Activated naive CD4-positive, alpha-beta T cell treated with anti-CD3 and anti-CD28 coated beads, Interleukin-2, amount 10 ng/mL, durations not matched to agents 7 days and 5 days (primary cell): ENCODE measurements at places on chromosomes 5 and 9.

GRCh38 chr9:134247918-134248631 lies 78.2 kb upstream of the RXRA start:
- DNase-seq, result no peak

GRCh38 chr9:17631396-17631795 lies 52.5 kb downstream of the SH3GL2 start:
- DNase-seq, result no peak

DNA sequence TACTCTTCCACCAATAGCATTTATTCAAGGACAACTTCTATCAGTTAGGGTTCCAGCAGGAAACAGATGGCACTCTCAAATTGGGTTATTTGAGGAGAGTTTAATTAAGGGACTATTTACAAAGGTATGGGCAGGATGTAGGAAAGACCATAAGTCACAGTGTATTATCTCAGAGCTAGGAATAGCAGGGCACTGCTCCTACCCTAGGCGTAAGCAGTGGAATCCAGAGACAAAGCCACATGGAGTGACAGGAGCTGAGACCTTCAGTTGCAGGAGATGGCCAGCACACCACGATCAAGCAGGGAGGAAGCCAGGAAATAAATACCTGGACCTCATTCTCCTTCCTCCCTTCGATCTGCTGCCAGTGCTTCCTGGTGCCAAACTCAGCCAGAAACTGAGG lies 274.9 kb upstream of the SLC30A5 start:
- no peak for DNase-seq

DNA sequence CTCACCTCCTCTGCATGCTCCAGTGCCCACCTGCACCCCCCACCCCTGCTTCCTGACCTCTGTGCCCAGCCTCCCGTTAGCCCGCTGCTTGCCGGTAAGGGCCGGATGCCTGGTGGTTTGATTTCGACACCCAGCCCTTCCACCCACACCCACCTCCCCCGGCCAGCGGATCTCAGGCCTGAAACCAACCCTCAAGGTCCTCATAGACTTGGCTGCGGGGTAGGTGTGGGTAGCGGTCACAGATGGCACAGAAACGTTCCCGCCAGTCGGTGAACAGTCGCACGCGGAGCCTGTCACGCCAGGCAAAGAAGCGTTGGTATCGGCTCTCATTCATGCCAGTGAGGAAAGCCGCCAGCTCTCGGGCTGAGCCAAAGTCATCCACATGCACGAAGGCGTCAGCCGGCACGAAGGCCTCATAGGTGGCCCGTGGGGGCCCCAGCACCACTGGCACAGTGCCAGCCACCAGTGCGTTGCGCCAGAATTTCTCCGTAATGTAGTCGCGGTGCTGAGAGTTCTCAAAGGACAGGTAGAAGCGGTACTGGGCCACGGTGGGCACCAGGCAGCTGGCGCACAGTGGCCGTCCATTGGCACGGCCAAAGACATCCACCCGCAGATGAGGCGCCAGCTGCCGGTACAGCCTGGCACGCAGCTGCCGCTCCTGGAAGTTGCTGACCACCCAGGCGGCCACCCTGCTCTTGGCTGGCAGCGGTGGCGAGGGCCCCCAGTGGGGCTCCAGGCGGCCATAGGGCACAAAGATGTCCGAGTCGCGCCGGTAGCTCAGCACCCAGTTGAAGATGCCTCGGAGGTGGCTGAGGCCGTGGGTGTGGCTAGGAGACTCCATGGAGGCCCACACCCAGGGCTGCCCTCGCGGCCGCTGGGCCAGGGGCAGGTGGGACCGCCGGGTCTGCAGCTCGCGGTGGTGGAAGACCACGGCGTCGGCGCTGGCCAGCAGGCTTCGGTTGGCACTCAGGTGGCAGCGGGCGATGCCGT lies 1.1 kb downstream of the FUT7 start:
- peak; percentile 57 for DNase-seq

DNA sequence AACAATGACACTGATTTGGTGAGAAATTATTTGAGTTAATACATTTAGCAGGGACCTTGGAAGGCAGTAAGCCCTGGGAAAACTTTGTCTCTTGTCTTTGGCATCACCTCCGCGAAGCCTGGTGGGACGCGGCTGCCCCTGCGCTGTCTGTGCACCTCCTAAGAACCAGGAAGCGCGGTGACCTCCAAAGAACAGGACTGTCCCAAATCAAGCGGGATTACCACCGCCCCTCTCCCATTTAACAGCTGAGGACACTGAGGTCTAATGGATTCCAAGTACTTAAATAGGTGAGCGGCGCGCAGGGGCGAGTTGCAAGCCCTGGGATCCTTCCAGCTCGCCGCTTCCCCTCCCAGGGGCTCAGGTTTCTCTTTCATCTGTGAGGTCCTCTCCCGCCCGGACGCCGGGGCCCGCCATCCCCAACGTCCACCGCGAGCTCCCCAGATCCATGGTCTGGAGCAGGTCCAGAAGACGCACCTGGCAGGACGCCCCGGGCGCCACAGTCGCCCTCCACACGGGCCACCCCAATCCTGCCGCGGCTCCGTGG lies 432 bp downstream of the STARD4 start:
- DNase-seq, result no peak

GRCh38 chr5:96794757-96795156 lies 13.0 kb downstream of the ERAP1 start:
- peak; percentile 63 for DNase-seq

GRCh38 chr9:69580582-69581214 lies 91.5 kb downstream of the APBA1 start:
- DNase-seq, result no peak

DNA sequence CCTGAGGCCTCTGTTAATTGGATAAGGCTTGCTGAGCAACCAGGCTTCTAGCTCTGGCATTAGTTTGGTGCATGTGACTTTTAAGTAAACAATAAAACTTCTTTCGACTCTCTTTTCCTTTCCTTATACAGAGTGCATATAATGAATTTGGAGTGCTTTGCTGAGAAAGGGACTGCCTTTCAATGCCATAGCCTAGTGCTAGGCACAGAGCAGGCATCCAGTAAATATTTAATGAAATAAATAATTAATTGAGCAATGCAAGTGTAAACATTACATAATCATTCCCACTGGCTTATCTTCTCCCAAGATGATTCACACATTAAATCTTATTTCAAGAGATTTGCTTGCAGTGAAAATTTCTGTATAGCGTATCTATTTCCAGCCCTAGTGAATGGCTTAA lies 74.1 kb downstream of the NMUR2 start:
- DNase-seq, result no peak

DNA sequence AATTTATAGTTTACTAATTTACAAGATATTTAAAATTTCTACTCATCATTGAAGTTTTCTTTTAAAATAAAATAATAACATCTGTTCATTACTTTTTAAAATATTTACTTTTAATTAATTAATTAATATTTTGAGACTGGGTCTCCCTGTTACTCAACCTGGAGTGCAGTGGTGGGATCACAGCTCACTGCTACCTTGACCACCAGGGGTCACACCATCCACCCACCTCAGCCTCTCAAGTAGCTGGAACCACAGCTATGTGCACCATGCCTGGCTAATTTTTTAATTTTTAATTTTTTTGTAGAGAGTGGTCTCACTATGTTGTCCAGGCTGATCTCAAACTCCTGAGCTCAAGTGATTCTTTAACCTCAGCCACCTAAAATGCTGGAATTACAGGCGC lies 1013.6 kb downstream of the CDH9 start:
- no peak for DNase-seq

GRCh38 chr5:91642581-91642980 lies 259.5 kb upstream of the ARRDC3 start:
- DNase-seq, result no peak

- DNase-seq, result no peak
These were observed 1.3 kb downstream of the SCGB3A2 start for GRCh38 chr5:147879784-147880183.

DNA sequence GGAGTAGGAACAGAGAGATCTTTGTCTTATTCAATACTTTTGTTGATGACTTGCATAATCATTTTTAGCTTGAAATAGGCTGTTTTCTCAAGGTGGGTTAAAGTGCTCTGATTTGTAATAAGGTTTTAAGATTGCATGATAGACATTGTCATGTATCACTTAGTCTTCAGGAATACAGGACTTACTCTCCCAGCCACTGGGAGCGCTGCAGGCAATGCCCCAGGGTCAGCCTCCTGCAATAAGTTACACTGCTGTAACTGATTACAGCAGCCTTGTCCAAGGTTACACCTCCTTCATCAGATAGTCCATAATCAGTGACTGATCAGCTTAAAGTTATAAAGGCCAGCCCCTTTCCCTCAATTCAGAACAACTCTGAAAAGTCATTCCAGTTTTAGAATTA lies 218.6 kb downstream of the ESM1 start:
- no peak for DNase-seq

- no peak for DNase-seq
These were observed 272.6 kb downstream of the ATPSCKMT start for GRCh38 chr5:9977070-9977469.

DNA sequence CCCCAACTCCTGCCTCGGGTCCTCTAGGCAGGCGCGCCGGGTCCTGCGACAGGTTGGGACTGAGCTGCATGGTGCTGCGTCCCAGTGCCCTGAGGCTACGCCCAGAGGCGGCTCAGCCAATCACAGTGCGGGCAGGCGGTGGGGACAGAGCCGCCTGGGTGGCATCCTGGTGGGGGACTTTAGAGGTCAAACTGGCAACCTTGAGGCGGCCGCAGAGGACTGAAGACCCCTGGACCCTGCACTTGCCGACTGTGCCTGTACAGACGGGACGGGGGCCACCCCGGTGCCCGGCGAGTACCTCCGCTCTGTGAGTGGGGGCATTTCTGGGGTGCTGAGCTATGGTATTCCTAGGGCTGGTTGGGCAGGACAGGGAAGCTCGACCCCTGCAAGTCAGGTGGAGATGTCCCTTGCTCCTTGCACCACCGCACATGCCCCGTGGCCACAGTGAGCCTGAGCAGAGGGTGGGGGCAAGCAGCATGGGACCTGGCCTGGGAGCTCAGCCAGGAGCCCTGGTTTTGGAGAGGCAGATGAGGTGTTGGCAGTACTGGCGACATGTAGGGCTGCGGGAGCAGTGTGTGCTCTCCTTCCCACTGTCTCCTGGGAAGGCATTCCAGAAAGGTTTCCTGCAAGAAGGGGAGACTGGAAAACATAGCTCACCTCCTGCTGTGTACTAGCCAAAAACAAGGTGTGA lies 45.5 kb downstream of the CTSL start:
- no peak for DNase-seq
